ENCODE measurements at places on chromosomes 16 and 17.

- DNase-seq = no peak
Observed at GRCh38 chr16:57279780-57280638, 4.5 kb downstream of the PLLP start.

DNA sequence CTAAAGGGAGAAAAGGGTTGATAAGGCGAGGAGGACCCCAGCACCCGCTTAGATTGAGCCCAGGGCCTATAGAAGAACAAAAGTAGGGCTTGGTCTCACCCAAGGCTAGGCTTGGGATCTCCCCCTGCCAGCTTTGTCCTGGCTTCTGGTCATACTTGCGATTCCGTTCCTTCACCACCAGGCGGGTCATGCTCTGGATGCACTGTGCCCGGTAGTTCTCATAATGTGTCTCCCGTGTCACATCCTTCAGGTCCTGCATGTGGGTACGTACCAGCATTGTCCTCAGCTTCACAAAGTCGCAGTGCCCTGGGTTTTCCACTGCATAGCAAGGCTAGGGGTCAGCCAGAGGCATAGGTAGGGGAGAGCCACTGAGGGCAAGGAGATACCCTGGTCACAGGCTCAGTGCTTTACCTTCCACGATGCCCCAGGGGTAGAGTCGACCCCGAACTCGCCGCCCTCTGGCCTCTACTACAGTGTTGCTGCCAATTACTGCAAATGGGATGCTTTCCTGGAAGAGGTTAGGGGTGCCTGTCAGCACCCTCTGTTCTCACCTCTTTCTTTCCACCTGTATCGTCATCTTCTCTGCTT is 6.5 kb upstream of the MTMR4 start:
- DNase-seq = no peak

- no peak for DNase-seq
Observed at GRCh38 chr16:22673421-22673831, 140.5 kb upstream of the HS3ST2 start.

DNA sequence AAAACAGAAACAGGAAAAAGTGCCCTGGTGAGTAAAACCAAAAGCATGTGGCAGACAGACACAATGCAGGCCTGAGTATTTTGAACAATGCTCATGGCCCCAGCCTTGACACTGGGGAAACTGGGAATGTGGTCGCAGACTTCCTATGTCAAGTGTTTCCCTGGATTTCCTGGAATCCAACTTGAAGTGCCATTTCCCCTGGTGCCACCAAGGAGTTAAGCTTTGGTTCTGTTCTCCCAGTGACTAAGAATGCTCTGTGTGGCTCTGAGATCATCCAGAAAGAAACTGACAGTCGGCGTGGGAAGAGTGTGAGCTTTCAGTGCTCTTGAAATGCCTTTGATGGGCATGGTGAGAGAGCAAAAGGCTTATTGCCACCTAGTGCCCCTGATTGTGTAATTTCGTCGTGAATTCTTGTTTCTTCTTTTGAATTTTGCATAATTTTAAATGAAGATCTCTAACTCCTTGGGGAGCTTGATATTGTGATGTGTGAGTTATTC is 96.0 kb downstream of the YPEL2 start:
- peak; percentile 71 for DNase-seq

DNA sequence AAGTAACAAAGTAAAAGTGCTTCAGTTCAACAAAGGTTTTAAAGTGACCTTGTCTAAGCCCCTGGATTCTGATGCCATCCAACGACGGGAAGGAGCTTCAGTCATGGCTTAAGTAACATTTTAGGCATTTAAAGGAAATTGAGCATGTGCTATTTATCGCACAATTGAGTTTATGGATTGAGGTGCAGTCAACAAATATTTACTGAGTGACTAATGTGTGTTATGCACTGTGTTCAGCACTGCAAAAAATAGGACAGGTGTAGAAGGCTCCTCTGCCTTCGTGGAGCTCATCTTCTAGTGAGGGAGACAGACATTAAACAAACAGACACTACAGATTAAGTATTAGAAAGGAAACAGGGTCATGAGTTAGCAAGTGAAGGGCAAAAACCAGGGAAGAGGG is 12.5 kb downstream of the TMIGD1 start:
- DNase-seq = no peak

- no peak for DNase-seq
Observed at GRCh38 chr17:57756951-57757350, 11.9 kb upstream of the CCDC182 start.

GRCh38 chr17:10034719-10035475 is 129.8 kb upstream of the RCVRN start:
- no peak for DNase-seq
